ENCODE measurements at places on chromosomes 11 and 22. TPM values are rescaled to one million over a fixed set of nuclear protein-coding genes. Genes with fewer than 3 reads are reported as not detected.

TBX10 gene
- polyA plus RNA-seq: not detected

RAG2 gene
- polyA plus RNA-seq: not detected

TSPAN32 gene
- 0.51 TPM for polyA plus RNA-seq

GNAZ gene
- polyA plus RNA-seq: 0.83 TPM

ARHGAP8 gene
- polyA plus RNA-seq: 11.2 TPM

FDX1 gene
- 9.4 TPM for polyA plus RNA-seq

AHNAK gene
- polyA plus RNA-seq: 168 TPM

SNX32 gene
- 0.47 TPM for polyA plus RNA-seq

AIFM3 gene
- polyA plus RNA-seq: 1.7 TPM

CADM1 gene
- 1.9 TPM for polyA plus RNA-seq

OR10A5 gene
- not detected for polyA plus RNA-seq

MUC15 gene
- polyA plus RNA-seq: 15.0 TPM

GRIK4 gene
- polyA plus RNA-seq: 0.09 TPM

KRTAP5-8 gene
- polyA plus RNA-seq: 0.07 TPM

MRPL49 gene
- 44.3 TPM for polyA plus RNA-seq

Data from esophagus (tissue), 2 donors.